ENCODE measurements at places on chromosomes 3 and 15.
A peak's percentile ranks its signal among the peaks of the same experiment; 100 is the strongest.

GRCh38 chr15:44775953-44776352 is 39.6 kb downstream of the TRIM69 start:
- no peak for DNase-seq

GRCh38 chr3:150117076-150117475 is 146.4 kb upstream of the PFN2 start:
- DNase-seq = no peak

DNA sequence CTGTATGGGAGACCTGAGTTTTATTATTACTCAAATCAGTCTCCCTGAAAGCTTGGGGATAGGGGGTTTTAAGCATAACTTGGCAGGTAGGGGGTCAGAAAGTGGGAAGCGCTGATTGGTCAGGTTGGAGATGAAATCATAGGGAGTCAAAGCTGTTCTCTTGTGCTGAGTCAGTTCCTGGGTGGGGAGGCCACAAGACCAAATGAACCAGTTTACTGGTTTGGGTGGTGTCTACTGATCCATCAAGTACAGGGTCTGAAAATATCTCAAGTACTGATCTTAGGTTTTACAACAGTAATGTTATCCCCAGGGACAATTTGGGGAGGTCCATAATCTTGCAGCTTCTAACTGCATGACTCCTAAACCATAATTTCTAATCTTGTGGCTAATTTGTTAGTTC is 17.8 kb upstream of the IQCF6 start:
- no peak for DNase-seq

DNA sequence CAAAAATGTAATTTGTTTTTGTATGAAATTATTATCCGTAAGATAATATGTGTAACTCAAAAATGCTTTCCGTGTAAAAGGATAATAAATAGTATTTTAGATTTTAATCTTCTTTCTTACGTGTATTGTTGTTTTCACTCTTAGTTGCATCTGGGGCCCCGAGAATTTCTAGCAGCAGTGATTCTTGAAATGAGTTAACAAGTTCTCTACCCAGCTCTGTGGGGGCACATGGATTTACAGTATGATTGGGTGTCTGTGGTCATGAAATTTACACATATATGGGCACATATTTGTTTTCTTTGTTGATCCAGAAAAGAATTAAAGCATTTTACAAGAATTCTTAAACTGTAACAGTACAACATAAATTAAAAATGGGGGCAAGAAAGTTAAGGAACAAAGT is 145.9 kb upstream of the LRRFIP2 start:
- no peak for DNase-seq

GRCh38 chr15:91311986-91312385 is 211.9 kb downstream of the SV2B start:
- DNase-seq = no peak

- DNase-seq = no peak
Observed at GRCh38 chr15:66719471-66719870, 17.4 kb downstream of the SMAD6 start.

- no peak for DNase-seq
Observed at GRCh38 chr3:37952564-37952963, 38.0 kb upstream of the VILL start.

DNA sequence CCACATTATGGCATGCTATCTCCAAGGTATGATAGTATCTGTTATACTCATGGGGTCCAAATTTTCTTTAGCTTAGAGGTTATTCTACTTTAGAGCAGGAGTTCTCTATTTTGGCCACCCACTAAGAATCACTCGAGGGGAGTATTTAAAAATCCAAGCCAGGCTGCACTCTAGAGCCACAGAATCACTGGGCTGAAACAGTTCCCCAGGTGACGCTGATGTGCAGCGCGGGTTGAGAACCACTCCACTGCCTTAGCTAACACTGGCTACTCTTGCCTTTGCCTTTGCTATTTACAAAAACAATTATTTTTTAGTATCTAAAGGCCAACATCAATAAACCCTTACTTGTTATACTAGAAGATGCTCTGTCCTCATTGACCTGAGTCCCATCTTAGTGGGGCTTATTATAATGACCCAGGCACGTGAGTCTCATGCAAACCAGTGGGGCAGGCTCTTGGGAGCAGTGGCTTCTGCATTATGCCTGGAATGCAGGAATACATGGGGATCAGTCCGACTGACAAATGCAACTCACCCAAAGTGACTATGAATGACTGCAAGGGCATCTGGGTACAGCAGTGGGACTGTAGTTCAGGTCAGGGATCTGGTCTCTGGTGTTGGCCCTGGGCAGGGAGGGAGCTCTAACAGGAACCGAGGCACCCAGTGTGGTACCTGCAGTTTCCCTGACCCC is 21.7 kb upstream of the CGNL1 start:
- DNase-seq = no peak

DNA sequence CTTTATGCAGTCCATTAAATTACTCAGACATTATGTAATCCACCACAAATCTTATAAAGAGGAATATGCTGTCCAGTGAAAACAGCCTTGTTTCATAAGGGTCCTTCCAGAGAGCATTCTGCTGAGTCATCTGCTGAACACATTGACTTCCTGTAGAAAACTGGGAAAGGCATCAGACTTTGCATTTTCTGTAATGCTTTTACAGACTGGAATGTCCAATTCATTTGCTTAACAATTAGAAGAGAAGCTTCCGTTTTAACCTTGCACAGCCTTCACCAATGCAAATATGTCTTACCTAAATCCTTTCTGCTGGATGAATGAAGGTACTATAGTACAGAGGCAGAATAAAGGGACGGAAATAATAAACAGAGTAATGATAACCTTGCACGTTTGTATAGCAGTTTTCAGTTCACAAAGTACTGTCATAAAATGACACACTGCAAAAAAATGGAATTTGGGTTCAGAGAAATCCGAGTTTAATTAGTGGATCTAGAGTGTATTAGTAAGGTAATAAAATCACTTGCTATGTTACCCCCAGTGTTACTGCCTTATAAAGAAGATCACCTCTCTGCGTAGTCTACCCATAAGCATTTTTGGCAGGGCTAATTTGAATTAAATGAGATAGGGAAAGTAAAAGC is 301.5 kb downstream of the PYDC2 start:
- no peak for DNase-seq

GRCh38 chr3:192892981-192893700 is 24.5 kb downstream of the MB21D2 start:
- DNase-seq = peak; percentile 91

DNA sequence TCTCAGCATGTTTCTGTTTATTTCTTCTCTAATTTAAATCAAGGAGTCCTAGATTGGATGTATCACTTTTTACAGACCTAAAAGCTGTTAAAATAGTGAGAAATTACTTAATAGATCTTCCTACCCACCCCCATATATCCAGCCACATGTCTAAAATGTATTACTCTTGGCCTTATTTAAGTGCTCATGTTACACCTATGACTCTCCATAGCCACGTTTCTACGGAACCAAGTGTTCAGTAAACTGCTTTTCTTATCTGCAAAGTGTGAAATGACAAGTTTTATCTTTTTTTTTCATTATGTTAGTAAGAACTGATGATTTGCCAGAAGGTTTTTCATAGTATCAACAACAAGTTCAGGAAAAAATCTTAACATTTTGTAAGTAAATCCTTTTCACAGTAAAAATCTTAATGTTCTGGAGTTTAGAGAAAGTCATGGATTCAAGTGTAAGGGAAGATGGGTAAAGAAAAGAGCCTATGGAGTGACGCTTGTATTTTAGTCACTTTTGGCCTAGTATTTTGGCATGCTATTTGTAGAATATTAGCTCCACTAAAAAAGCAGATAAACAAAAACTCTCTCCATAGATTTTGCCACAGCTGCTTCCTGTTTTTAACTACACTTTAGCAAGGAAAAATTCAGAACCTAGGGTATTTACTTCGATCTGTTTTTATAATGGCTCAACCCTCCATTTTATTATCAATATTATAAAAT is 41.2 kb upstream of the IGSF10 start:
- no peak for DNase-seq

DNA sequence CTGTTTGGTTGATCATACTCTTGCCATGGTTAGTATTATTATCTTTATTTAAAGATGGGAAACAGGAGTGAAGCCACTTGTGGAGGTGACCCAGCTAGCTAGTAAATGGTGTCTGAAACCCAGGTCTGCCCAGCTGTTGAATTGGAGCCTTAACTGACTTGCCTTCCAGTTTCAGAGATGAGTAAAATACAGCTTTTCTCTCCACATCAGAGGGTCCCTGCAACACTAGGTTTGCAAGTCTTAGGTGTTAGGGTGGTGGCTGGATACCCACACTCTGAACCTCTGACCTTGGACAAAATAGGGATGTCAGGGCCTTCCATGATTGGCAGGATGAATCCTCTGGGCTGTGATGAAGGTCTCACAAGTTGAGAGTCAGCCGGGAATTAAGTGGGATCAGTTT is 4.1 kb downstream of the FLNB start:
- no peak for DNase-seq

DNA sequence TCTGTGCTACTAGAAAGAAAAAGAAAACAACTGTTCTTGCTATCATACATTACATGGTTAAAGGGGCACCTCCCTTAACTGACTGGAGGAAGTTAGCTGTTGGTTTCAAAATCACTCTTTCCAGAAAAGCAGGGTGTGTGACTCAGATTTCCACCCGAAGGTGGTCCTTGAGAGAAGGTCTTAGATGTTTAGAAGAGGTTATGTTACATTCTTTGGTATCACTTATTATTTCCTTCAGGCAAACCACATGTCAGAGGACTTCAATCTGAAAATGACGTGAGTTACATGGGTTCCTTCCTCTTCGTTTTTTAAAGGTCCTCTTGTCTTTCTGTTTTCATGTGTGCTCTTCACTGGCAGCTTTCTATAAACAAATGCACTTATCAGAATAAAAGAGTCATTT is 307.9 kb upstream of the CBLB start:
- peak; percentile 14 for DNase-seq

GRCh38 chr3:169871129-169871886 is 1.6 kb upstream of the LRRC31 start:
- no peak for DNase-seq

DNA sequence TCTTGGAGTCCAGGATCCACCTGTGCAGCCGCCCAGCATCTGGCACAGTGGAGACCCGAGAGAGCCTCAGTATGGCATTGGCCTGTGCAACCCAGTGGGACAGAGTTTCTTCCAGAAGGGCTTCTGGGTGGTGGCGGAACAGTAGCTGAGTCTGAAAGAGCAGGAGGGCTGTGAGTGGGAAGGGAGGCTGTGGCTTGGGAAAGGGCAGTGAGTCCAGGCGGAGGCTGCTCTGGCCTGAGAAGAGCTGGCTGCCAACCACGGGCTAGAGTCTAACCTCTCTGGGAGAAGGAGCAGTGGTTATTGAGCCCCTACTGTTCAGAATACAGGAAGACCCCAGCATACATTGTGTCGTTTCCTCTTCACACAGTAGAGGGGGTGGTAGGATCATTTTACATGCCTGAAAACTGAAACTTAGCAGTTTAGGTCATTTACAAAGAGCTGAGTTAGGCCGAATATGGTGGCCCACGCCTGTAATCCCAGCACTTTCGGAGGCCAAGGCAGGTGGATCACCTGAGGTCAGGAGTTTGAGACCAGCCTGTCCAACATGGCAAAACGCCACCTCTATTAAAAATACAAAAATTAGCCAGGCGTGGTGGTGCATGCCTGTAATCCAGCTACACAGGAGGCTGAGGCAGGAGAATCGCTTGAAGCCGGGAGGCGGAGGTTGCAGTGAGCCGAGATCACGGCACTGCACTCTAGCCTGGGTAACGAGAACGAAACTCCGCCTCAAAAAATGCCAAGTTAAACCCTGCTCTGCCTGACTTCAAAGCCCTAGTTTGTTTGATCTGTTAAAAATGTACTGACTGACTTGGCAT is 3.2 kb downstream of the AEN start:
- DNase-seq = peak; percentile 19

DNA sequence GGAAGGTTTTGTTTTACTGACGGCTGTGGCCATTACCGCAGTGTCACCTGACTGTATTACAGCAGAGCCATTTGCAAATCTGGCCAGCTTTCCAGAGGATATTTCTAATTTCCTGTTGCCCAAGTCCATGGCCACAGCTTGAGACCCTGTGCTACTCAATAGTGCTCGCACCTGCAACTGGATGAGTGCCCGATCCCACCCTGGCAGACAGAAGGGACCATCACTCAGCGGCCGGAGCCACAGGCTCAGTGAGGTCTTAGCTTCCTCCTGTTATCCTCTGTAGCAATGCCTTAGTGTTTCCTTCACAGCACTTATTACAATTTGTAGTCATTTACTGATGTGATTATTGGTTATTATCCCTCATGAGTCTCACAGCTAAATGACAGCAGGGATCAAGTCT is 184.8 kb downstream of the LRRN1 start:
- DNase-seq = no peak

GRCh38 chr3:5951026-5951425 is 763.5 kb downstream of the EDEM1 start:
- DNase-seq = no peak

- DNase-seq = no peak
Observed at GRCh38 chr15:49875392-49875791, 243.6 kb downstream of the ATP8B4 start.

DNA sequence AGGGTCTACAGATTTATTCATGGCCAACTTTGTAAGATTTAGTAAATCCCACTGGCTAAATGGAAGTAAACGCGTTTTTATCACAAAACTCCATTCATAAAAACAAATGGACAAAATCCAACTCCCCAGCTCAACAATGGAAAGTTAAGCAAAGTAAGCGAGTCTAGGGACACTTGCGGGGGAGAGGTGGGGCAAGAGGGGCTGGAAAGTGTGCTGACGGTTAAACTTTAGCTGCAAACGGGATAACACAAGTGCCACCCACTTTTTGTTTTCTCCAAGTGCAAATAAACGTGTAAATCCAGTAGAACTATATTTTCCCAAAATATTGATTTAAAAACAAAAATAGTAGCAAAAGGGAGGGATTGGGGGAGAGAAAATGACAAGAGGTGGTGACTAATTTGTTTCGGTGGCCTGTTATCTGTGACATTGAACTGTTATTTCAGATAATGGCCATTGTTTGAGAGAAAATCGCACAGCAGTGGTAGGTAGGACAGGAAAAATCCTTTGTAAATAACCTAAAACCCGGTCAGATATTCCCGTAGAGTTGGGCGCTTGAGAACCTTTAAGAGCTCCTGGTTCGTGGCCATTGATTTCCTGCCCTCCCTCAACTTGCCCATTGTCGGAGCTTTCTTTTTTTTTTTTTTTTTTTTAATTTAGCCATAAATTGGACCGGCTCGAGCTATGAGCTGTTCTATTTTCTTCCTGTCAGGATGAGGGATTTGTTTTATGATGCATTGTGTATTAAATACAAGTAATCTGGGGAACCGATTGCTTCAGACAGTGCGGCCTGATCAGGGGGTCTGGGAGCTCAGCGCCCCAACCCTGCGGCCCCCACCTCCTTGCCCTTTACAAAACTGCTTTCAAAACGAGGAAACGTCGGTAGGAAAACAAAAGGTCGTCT is 514.8 kb downstream of the MECOM start:
- no peak for DNase-seq

- no peak for DNase-seq
Observed at GRCh38 chr15:101100593-101101442, 151.0 kb downstream of the CHSY1 start.

GRCh38 chr15:82081914-82082762 is 36.3 kb upstream of the MEX3B start:
- DNase-seq = no peak

DNA sequence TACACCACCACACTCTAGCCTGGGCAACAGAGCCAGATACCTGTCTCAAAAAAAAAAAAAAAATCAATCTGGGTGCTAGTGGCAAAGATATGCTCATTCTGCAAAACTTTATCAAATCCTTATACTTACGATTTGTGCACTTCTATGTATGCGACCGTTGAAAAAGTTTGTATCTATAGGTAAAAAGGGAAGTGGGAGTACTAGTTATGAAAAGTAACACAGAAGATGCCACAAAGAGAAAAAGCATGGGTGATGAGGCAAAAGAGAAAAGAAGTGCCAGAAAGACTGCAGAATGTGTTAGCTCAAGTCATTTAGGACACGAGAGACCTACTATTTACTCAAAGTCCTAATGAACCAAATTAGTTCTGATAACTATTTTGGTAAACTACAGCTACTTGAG is 407.8 kb downstream of the SHQ1 start:
- DNase-seq = no peak
